ENCODE measurements at places on chromosomes 4 and X.

- no peak for DNase-seq
These were observed 5.8 kb downstream of the DGAT2L6 start for GRCh38 chrX:70183091-70183490.

- no peak for DNase-seq
These were observed 105.7 kb upstream of the RASGEF1B start for GRCh38 chr4:81577392-81577791.

DNA sequence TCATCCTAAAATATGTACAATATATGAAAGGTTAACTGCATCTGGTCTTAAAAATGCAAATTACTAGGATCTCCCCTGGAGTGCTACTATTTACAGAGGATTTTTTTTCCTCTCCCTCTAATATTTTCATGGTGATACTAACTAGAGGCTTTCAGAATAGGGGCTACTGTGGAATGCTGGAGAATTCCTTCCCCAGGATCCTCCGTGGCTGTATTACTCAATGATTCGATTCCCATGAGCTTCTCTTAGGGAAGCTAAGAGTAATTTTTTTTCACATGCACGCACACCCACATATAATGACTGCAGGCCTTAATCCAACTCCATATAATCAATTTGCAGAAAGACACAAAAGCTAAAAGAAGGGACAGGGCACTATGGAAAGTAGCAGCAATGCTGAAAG is 184.7 kb downstream of the ARHGAP6 start:
- no peak for DNase-seq

DNA sequence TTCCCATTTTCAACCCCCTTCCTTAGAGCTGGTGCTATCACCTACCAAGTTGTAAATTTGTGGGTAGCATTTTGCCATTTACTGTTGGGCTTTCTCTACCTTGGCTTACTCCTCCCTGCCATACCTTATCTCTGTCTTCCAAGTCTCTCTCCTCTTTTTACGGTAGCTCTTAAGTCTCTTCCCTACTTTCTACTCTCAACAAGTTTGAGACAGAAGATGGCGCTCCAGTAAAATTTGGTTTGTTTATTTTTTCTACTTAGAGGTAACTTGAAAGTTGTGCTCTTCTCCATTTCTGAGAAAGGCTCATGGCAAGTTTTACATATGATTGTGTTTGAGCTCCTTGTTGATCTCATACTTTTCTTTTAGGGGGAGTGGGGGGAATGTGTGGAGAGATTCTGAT is 1508.1 kb downstream of the TECRL start:
- no peak for DNase-seq

DNA sequence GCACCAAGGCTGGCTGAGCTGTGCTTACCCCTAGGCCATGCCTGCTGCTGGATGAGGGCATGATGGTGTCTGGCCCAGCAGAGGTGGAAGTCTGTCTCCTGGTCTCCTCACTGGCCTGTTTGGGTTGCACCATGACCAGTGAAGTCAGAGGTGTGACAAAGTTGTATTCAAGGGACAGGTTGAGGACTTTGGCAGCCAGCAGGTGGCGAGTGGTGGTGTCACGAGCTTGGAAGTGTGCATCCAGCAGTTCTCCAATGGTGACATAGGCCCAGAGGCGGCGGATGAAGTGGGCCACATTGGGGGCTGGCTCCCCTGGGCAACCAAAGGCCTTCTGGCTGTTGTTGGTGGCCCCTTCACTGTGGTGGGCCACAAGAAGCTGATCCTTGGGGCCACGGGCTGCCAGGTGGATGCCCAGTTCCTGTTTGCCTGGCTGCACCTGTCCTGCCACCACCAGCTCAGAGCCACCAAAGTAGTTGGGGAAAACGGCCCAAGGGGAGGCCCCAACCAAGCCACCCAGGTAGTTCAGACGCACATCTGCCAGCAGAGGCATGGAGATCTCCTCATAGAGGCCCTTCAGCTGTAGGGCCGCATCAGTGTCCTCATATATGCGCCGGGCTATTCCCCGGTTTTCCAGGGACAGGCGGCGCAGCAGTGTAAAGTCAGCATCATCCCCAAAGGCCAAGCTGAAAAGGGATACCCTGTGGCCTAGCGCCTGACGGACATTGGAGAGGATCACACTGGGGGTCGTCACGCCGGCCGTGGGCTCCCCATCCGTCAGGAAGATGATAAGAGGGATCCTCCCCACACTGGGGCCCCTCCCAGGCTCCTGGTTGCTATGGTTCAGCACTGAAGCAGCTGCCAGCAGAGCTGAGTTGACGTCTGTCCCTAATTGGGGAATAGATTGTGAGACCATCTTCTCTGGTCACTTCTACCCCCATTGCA is 39.7 kb downstream of the ITIH6 start:
- no peak for DNase-seq

DNA sequence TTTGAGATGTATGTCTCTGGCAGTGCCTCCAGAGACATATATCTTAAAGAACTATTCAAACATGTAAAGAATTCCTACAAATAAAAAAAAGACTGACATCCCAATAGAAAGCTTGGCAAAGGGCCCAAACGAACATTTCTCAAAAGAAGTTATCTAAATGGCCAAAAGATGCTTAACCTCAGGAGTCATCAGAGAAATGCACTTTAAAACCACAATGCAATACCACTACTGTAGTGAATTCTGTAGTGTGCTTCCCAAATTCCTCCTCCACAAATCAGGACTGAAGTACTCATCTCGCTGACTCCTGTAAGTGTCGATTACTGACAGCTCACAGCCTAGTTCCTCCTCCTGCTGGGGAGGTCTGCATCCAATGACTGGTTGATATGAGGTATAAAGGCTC is 129.0 kb upstream of the MAMLD1 start:
- no peak for DNase-seq

- no peak for DNase-seq
These were observed 26.7 kb upstream of the SORBS2 start for GRCh38 chr4:185838514-185839193.

DNA sequence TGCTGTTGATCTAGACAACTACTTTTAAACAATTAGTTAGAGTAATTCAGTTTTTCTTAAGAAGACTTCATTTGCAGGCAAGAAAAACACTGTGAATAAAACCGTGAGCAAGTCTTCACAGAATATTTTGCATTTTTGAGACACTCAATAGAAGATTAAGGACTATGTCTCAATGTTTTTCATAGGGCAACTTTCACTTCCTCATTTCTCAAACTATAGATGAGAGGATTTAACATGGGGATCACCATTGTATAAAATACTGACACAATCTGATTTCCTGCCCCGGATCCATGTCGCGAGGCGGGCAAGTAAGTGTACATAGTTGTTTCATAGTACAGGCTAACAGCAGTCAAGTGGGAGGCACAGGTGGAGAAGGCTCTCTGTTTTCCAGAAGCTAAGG is 108.8 kb upstream of the IGSF1 start:
- DNase-seq, result no peak

- no peak for DNase-seq
These were observed 123.5 kb upstream of the EMCN start for GRCh38 chr4:100641336-100641735.

DNA sequence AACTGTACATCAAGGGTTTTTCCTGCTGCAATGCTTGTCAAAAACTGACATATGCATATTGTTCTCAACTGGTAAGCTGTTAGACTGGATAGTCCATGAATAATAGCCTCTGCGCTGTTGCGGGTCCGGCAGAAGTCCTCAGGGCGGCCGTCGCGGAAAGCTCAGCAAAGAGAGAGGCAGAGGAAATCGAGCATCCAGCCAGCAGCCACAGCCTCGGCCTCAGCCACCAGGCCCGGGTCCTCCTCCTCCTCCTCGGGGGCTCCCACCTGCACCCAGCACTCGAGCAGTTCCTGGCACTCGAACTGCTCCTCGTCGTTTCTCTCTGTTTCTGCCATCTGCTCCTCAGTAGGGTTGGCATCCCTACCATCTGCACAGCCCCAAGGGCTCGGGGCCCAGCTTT is 53.7 kb downstream of the UPRT start:
- no peak for DNase-seq

DNA sequence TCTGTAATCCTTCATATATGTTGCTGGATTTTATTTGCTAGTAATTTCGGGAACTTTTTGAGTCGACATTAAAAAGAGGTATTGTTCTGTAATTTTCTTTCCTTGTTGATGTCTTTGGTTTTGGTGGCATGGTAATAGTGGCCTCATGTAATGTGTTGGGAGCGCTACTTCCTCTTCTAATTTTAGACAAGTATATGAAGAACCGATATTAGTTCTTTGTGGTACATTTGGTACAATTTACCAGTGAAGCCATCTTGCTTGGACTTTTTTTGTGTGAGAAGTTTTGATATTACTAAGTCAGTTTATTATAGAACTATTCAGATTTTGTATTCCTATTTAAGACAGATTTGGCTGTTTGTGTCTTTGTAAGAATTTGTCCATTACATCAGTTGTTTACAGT is 669.2 kb upstream of the AADAT start:
- no peak for DNase-seq

DNA sequence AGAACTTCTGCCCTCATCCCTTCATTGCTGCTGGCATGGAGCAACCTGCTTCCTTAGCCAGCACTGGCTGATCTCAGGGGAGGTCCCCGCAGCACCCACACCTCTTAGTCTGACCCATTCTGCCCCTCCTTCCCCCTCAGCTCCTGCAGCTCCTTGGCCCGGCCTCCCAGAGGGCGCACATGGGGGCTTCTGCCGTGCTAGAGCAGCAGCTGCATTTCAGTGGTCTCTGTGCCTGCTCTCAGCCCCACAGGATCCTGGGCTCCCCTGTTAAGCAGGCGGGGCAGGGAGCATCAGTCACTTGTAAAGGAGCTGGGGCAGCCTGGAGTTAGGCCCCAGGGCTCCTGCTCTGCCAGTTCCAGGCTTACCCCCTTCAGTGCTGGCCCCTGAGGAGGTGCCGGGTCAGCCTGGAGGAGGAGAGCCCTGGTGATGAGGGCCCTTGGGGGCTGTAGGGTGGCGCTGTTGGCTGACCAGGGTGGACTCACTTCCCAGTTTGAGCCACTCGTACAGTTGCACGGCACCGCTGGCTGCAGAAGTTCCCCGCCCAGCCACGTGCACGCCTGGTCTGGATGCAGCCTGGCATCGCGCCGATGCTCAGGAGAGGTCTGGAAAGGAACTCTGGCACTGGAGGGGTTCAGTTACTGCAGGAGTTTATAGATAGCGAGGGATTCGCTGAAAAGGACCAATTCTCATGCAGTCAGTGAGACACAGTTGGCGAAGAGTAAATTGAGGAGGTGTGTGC is 85.1 kb upstream of the PSAPL1 start:
- no peak for DNase-seq

GRCh38 chrX:56726605-56727004 is 2.4 kb upstream of the NBDY start:
- no peak for DNase-seq

DNA sequence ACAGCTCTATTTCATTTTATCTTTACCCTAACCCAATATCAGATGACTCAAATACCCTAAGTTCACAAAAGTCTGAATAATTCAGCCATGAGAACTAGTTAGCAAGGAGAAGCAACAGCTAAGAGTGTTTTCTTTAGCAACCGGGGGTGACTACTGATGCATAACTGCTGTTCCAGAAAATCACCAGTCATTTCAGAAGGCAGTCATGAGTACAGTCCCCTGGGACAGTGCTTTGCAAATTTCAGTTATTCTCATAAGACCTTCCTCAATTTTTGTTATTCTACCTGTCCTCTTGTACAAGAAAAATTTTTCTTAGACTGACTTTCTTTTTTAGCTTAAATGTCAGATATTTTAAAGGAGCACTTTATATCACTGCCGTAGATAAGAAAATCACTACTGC is 16.4 kb downstream of the BANK1 start:
- DNase-seq, result no peak

DNA sequence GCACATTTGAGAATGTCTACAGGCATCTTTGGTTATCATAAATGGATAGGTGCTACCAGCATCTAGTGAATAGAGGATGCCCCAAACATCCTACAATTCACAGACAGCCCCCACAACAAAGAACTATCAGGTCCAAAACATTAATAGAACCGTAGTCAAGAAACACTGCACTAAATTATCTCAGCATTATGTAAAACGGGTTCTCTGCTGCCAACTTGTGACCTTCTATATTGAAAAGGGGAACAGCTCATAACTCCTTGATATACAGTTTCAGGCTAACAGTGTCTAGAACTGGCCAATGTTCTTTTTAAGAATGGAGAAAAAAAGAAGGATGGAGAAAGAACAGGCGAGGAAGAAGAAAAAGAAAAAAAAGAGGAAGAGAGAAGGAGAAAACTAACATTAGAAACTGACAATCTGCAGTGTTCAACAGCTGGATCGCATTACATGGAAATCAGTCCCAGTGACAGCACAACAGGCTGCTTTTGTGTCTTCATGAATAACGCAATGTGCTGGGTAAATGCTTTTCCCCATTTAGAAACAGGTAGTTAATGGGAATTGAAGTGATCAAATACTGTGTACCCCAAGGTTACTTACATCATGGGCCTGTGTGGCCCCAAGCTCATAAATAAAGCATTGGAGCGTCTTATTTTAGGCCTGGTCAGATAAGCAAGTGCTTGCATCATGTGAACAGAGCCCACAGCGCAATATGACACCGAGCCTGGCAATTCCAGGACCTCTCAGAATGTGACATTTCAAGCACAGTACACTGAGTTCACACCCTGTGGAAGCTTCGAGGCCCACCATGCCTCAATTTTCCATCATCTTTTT is 339.5 kb downstream of the DHX15 start:
- DNase-seq, result no peak

DNA sequence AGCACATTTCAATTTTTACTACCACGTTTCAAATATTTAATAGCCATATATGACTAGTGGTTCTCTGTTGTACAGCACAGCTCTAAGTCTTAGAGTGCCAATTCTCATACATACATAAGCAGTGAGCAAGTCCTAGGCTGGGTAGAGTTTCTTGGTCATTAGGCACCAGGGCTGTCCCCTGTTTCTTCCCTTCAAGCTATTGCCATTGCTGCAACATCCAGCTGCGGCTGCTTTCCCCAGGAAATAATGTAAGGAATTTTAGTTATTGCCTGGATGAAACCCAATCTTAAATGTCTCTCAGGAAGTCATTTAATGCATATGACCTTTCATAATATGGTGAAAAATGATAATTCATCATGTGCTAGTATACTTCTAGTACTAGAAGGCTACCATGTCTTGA is 74.1 kb upstream of the PPP3CA start:
- no peak for DNase-seq

DNA sequence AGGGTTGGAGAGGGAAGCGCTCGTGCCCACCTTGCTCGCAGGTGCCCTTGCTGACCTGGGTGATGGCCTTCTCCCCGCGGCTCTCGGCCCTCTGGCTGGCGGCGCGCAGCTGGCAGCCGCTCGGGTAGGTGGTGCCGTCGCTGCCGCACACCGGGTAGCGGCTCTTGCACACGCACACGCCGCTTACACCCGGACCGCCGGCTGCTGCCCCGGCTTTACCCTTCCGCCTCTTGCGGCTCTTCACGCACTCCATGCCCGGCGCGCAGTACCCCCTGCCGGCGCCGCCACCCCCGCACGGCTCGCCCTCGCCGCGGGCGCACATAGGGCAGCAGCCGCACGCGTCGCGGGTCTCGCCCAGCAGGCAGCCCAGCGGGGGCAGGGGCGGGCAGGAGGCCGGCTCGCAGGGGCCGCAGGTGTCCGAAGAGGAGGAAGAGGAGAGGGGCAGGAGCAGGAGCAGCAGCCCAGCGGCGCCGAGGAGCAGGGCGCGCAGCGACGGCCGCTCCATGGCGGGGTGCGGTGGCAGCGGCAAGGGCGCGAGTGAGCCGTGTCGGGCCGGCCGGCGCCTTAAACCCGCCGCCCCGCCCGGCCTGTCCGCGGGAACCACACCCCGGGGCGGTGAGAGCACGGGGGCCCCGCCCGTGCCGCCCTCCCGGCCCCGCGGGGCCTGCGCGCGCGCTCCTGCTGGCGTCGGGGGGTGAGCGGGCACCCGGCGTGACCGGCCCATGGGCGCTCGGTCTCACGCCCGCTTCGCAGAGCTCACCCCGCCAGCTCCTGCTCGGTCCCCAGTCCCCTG is at the start of gene IGFBP7:
IGFBP7 (minus strand) TSS at position 539 of the 793 bp plus-strand sequence; CDS start at position 505, 34 bp downstream.
- DNase-seq, result no peak
